ENCODE measurements at places on chromosomes 6 and 20.

- DNase-seq = no peak
Measured at GRCh38 chr6:19087296-19087695, 700.1 kb downstream of the RNF144B start.

GRCh38 chr20:34530342-34530741, 14.1 kb downstream of the DYNLRB1 start:
- no peak for DNase-seq

DNA sequence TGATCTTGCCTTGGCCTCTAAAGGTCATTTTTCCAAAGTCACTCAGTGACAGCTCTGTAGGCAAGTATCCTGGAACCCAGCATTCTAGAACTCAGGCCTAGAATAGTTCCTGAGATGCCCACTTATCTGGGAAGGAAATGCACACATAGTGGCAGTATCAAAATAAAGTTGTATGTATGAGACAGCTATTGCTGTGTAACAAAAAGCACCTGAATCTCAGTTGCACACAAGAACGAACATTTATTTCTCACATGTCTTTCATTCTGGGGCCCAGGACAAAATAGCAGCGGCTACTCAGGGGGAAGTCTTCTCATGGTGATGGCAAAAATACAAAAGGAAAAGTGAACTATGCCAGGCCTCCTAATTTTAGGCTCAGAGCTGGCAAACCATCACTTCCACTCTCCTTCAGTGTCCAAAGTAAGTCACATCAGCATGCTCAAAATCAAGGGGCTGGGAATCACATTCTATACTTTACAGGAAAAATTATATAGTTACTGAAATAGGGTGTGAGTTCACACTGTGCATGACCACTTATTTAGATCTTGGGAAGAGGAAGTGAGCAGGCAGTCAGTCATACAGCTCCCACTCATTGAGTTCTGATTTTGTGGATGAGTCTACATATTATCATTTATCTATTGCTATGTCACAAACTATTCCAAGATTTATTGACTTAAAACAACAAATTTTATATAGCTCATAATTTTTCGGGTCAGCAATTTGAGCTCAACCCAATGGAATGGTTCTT, 133.7 kb upstream of the RIN2 start:
- no peak for DNase-seq

GRCh38 chr6:97669191-97670031, 386.4 kb upstream of the MMS22L start:
- DNase-seq = no peak

- DNase-seq = no peak
Measured at GRCh38 chr6:167237438-167238145, 53.5 kb upstream of the UNC93A start.

DNA sequence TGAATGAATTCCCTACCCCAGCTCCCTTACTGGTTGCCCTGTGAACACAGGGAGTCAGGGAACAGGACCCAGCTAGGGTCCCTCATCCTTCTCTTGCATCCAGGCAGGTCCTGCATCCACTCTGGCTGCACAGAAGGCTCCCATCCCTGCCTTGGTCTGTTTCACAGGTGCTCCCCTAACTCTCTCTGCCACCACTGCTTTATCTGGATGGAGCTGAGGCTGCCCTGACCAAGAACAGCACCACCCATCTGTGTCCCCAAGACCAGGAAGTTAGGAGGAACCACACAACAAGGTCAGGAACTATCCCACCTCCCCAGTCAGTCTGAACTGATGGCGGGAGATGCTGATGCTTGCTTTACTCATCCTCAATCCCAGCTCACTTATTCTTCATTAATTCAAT, 16.2 kb upstream of the HLA-G start:
- DNase-seq = no peak

DNA sequence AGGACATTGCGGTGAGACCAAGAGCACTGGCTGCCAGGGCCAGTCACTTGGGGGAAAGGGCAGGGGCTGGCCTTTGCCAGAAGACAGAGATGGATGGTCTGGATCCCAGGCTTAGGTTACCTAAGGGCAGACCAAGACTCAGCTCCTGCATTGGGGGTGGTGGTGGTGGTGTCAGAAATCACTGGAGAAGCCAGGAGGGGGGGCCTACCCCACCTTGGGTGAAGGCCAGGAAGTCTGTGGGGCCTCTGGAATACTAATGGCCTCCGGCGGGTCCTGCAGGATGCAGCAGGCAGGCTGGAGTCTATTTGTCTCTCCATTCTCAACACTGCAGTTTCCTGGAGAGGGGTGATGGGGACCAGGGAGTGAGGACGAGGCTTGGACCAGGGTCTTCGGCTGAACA, 32.8 kb downstream of the CD40 start:
- no peak for DNase-seq

DNA sequence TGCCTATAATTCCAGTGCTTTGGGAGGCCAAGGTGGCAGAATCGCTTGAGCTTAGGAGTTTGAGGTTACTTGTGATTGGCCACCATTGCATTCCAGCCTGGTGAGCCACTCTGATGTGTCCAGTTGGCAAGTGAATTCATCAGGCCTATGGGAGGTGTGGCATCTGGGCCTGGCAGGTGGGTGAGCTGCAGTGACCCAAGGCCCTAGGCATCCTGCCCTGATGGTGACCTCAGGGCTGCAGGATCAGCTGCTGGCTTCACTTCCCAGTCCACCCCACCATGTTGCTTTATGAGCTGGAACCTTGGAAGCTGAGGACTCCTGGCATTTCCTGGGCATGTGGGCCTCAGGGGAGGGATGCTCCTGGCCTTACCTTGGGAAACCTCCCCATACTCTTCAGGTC, 20.5 kb downstream of the RSPH9 start:
- DNase-seq = no peak

GRCh38 chr20:50187403-50188051, 3.1 kb upstream of the CEBPB start:
- DNase-seq = no peak

GRCh38 chr6:139904158-139904533, 529.7 kb upstream of the CITED2 start:
- DNase-seq = no peak

DNA sequence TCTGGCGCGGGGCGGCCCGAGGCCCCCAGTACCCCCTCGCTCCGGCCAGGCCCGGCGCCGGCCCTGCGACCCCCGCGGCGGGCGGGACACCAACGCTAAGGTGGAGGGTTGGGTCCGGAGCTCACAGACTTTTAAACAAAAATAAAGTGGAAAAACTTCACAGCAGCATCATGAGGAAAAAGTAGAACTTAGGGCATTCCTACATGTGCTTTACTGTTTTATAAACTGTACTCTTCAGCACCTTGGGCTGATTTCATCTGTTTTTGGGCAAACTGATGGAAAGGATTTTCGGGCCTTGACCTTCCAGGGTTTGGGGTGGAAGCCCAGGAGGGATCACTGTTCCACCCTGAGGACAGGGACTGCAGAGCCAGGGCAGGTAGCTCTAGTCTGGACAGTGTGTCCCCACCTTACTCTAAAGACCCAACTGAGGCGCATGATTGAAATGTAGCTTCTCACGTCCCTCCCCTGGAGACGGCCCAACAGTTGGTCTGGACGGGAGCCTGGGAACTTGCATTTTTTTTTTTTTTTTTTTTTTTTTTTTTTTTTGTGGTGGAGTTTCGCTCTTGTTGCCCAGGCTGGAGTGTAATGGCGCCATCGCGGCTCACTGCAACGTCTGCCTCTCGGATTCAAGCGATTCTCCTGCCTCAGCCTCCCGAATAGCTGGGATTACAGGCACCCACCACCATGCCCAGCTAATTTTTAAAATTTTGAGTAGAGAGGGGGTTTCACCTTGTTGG, 740 bp downstream of the NELFCD start:
- DNase-seq = no peak

- DNase-seq = peak; percentile 32
Measured at GRCh38 chr6:136791296-136792094, 782 bp downstream of the MAP3K5 start.

DNA sequence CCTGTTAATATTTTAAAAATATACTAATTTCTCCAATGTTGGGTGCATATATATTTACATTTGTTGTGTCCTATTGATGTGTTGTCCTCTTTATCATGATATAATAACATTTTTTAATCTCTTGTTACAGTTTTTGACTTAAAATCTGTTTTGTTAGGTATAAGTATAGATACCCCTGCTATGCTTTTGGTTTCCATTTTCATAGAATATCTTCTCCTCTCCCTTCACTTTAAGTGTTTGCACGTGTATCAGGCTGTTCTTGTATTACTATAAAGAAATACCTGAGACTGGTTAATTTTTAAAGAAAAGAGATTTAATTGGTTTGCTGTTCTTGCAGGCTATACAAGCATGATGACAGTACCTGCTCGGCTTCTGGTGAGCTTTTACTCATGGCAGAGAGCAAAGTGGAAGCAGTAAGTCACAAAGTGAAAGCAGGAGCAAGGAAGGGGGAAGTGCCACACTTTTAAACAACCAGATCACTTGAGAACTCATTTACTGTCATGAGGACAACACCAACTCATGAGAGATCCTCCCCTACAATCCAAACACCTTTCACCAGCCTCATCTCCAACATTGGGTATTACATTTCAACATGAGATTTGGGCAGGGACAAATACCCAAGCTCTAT, 340.5 kb upstream of the SYNCRIP start:
- no peak for DNase-seq

DNA sequence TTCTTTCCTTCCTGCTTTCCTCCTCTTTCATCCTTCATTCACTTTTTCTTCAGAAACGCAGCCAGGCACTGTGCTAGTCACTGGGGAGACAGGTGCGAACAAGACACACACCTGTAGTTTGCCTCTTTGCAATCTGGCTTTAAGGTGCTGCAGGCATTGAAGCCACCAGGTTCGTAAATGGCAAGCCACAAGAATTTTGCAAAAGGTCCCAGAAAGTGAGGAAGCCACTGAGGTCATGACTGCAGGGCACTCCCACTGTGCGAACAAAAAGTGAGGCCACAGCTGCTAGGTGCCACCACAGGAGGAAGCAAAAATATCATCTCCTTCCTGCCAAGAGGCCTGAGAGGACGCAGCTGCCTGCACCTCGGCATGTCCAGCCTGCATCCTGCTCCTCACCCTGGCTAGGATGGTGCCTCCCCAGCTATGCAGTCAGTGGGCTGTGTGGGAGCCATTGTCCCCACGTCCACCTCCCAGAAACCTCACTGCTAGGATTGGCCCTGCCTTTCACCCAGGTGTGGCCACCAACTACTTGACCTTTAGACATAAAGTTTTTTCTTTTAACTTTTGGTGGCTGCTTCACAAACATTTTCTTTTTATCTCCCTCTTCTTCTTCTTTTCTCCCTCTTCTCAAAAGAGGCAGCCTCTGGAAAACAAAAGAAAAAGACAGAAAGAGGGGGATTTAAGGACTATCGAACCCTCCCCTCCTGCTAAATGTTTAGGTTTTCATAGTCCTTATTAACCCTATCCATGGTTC, 230.8 kb downstream of the BCAS1 start:
- no peak for DNase-seq

DNA sequence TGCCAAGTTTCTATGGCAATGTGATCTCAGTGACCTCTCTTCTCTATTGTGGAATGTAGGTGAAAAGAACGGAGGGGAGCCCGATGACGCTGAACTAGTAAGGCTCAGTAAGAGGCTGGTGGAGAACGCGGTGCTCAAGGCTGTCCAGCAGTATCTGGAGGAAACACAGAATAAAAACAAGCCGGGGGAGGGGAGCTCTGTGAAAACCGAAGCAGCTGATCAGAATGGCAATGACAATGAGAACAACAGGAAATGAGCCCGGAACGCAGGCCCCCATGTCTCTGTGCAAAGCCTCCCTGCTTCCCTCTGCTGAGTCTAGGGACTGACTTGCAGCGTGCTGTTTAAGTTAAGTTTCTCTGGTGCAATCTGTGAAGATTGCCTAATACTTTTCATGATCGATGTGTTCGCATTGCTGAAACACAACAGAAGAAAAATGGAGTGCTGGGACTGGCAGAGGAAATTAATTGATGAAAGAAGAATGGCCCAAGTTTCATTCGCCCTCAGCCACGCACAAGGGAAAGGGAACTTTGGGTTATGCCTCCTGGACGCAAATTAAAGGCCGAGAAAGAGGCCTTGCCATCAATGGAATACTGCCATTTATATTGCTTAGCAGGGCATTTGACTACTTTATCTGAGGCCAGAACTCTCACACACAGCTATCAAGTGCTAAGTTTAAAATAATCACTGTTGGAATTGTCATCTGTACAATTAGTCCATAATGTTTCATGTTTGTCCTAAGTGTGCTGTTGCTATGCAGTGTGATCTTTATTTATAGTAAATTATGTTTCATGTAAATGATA, 146.4 kb downstream of the AKAP7 start:
- no peak for DNase-seq

- no peak for DNase-seq
Measured at GRCh38 chr20:62682912-62683517, 25.6 kb upstream of the NTSR1 start.

Measured in right renal pelvis (tissue), 4 donors.